ENCODE measurements at places on chromosomes 12 and 14.

DNA sequence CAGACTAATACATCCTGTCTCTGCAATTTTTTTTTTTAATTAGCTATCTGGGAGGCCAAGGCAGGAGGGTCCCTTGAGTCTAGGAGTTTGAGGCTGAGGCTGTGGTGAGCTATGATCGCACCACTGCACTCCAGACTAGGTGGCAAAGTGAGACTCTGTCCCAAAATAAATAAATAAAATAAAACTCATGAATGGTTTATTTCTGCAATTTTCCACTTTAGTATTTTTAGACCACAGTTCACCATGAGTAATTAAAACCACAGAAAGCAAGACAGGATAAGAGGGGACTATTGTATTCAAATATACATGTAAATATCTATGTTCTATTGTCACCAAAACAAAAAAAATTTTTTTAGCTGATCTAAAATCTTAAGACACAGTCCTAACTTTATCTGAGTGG, 17.8 kb downstream of the TAOK3 start:
- no peak for DNase-seq

DNA sequence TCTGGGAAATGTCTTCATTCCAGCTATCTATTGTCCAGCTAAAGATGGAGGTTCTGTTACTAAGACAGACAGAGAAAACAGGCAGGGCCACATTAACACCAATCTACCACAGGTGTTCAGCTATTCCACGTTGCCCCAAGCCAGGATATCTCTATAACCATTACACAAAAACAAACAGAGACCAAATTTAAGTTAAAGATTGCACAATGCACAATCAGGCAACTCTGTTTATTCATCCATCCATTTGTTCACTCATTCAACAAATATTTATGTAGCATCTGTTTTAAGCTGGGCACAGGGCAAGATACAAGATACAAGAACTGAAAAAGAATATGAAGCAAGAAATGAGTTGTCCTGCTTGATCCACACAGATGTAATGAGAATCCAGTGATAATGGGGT, 629.0 kb downstream of the MED13L start:
- DNase-seq, result no peak

GRCh38 chr12:47686645-47687240, 19.1 kb downstream of the RPAP3 start:
- peak; percentile 49 for DNase-seq

DNA sequence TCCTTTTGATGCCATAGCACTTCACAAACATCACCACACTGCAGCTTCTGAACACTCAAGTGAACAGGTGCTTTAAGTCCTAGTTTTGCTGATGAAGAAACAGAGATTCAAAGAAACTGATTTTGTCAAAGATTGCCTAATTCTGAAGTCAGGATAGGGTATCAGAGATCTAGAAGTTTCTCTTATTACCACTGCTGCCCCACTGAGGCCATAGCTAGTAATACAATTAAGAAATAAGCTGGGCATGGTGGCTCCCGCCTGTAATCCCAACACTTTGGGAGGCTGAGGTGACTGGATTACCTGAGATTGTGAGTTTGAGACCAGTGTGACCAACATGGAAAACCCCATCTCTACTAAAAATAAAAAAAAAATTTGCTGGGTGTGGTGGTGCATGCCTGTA, 458.3 kb upstream of the SEL1L start:
- DNase-seq, result peak; percentile 57

GRCh38 chr14:20415782-20416206, 2.5 kb upstream of the TEP1 start:
- peak; percentile 84 for DNase-seq

- DNase-seq, result no peak
Observed at GRCh38 chr12:15535352-15535781, 213.1 kb downstream of the PTPRO start.

DNA sequence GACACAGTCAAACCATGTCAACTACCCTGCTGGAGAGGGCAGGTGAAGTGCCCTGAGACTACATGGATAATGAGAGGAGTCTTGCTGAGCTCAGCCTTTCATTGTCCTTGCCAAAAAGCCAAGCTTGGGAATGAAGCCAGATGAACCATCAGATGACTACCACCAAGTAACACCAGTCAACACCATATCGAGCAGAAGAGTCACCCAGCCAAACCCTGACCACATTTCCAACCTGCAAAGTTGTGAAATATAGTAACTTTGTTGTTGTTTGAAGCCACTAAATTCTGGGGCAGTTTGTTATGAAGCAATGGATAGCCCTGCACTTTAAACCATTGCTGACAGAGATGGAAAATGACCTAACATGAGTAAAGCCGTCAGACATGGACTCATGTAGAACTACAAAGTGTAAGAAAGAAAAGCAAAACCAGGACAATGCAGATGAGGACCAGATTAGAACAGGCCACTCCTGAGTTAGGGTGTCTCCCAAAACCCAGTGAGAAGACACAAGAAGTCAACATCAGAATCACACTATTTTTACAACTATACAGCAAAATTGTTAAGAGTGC, 12.5 kb upstream of the CRADD start:
- DNase-seq, result no peak

DNA sequence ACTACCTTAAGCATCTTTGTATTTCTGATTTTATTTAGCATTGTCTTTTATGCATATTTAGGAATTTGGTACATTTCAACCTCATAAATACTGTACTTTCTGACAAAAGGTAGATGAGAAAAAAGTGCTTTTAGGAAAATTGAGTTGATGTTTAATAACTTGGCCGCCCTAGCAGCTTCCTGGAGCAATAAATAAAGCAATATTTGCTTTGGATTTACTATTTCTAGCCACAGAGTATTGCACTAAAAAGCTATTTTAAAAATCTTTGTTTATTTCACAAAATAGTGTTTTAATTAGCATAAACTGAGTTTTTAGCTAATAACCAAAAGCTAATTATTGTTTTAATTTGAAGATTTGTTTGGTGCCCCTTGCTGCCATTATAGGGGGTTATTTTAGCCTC, 9.5 kb downstream of the PAPOLA start:
- no peak for DNase-seq

GRCh38 chr12:41514021-41514777, 326.1 kb downstream of the PDZRN4 start:
- no peak for DNase-seq

DNA sequence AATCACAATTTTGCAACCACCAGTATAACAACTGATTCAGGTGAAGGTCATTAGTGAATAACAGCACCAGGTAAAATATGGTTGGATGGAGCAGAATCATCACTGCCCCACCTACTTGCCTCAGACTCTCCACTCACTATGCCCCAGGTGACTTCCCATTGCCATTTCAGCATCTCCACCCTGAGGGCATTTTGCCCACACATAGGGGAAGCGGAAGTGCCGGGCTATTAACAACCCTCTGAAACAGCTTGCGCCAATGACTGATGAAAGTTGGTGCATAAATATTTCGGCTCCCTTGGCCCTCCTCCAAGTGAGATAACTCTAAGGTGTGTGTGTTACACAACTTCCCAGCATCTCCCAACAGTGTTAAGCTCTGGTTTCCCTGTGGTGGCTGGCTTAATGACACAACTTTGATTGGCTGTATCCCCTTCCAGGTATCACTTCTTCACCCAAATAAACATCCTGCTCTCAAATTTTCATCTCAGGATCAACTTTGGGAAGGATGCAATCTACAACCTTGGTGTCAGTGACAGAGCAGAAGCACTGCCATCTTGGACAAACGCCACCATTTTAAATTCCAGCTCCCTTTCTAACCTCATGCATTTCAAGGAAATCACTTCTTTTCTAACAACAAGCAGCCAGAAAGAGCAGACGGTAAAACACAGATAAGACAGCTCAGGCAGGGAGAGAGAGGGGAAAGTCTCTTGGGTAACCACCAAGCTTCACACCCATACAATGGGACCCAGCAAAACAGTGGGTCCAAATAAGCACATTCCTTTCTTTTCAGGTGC, 73.6 kb upstream of the PPP2R5C start:
- DNase-seq, result no peak

Measured in GM23338 (cell line).